ENCODE measurements at places on chromosomes 6 and 20.

GRCh38 chr6:246352-246751 lies 45.9 kb upstream of the DUSP22 start:
- DNase-seq, result no peak

DNA sequence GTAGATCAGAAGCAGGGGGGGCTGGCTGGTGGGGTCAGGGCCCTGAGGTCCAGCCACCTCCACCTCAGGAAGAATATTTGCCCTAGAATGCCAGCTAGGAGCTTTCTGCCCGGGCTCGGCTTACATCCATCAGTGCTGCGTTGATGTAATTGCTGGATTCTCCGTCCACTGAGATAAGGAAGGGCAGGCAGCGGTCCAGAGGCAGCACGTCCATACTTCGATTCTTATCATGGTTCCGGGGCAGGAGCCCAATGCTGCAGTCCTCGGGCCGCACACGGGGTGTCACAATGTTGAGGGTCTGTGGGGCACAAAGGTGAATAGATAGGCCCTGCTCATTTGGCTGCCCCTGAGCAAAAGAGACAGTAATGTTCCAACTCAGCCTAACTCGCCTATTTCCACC lies 483.8 kb upstream of the CHD6 start:
- no peak for DNase-seq

DNA sequence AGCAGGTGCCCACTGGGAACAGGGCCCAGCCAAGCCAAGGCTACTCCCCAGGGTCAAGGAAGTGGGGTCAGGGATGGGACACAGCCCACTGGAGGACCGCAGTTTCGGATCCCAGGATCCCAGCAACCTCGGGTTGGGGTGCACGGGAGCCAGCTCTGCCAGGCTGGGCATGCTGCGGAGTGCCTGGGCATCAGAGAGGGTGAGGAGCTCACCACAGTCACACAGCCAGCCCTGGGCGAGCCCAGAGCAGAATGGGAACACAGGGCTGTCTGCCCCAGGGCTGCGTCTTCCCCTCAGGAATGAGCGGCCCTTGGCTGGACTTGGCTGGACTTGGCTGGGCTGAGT lies 74.3 kb upstream of the SLCO4A1 start:
- no peak for DNase-seq

GRCh38 chr6:47141171-47141570 lies 99.0 kb upstream of the ADGRF1 start:
- DNase-seq, result no peak

- no peak for DNase-seq
Measured at GRCh38 chr6:132011582-132011981, 60.4 kb upstream of the CCN2 start.

- no peak for DNase-seq
Measured at GRCh38 chr20:5864428-5864827, 85.9 kb downstream of the TRMT6 start.

DNA sequence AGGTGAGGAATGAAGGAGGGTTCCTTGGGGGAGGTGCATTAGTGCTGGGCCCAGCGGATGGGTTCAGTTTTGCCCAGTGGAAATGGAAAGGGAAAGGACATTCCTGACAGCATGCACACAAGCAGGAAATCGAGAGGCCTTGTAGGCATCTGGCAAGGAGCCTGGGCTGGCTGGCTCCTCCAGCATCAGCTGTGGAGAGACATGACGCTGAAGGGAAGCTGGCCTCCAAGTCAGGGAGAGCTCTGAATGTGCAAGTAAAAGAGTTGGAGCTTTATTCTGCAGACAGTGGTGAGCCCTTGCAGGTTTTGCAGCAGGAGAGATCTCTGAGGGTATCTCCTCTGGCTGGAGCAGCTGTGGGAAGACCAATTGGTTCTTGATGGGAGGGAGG lies 154.3 kb downstream of the MRPL14 start:
- DNase-seq, result no peak

GRCh38 chr6:18177286-18177965 lies 22.2 kb downstream of the KDM1B start:
- DNase-seq, result no peak

GRCh38 chr6:75612434-75612833 lies 10.8 kb downstream of the SENP6 start:
- DNase-seq, result no peak

- DNase-seq, result no peak
Measured at GRCh38 chr20:32356622-32357374, 1.3 kb upstream of the ASXL1 start.

DNA sequence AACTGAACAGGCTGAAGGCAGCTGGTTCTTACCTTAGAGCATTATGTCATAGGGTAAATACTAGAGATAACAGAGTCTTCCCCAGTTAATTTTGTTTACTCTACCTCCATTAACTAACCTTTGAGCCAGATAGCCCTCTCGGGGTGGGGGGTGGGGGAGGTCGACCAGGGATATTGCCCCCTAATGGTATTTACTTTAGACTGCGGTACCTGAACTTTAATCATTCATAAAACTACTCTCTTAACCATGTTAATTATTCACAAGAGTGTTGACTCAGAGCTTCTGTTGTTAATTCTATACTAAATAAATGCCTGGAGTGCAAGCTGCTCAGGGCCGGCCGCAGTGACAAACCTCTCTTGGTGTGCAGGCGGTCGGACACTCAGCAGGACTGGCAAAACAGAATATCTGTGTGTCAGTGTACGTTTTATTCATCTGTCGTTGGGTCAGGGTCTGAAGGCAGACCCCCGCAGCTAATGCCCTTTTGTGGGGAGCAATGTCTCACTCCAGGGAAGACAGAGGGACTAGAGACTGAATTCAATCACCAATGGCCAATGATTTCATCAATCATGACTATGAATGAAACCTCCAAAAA lies 152.4 kb upstream of the COL21A1 start:
- peak; percentile 90 for DNase-seq

GRCh38 chr6:17877895-17878440 lies 109.5 kb downstream of the KIF13A start:
- DNase-seq, result no peak

DNA sequence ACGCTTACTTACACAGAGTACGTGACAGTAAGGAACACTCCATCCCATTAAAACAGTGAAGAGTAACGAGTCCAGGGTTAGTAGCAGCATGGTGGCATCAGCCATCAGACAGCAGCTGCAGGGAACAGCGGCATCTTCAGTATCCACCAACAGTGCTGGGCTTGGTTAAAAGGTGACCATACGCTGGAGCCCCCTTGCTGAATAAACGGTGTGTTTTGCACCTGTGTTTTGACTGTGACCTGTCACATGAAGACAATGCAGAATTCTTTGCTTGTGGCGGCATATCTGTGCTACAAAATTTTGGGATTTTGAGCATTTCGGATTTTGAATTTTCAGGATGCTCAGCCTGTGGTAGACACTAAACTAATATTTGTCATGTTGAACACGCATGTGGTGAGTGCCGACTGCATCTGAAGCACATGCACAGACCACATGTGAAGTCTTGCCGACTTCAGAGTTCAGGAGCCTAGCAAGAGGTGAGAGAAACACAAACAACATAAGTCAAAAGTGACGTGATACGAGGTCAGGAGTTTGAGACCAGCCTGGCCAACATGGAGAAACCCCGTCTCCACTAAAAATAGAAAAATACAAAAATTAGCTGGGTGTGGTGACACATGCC lies 69.3 kb upstream of the FRMD1 start:
- DNase-seq, result no peak

GRCh38 chr6:22133357-22133756 lies 163.5 kb downstream of the PRL start:
- DNase-seq, result no peak

DNA sequence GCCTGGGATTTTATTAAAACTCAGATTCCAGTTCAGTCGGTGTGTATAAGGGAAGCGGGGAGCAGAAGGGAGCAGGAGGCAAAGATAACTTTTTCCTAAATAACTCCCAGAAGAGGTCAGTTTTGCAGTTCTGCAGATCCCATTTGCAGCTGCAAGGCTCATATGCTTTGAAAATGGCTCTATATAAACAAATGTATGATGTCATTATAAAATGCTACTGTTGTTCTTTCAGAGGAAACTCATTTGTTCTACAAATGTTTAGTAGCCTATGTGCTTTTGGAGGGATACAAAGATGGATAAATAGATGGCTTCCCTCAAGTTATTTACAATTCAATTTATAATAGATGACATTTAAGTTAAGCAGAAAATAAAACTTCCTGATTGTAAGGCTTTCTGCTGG lies 29.2 kb upstream of the DSP start:
- no peak for DNase-seq

DNA sequence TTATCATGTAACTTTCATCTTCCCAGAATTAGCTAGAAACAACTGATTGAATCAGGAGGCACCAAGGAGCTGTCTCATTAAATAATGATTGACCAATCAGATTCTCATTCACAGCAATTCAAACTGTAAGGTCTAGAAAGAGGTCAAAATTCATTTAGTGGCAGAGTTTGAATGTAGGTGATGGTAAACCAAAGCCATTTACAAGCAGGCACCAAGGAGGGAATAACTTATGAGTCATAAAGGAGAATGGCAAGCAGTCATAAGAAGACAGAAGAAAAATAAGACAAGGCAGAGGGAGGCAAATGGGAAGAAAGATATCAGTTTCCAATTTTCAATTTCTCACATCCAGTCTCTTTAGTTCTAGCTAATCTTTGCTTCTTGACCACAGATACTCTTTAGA lies 52.9 kb upstream of the DEFB112 start:
- no peak for DNase-seq

DNA sequence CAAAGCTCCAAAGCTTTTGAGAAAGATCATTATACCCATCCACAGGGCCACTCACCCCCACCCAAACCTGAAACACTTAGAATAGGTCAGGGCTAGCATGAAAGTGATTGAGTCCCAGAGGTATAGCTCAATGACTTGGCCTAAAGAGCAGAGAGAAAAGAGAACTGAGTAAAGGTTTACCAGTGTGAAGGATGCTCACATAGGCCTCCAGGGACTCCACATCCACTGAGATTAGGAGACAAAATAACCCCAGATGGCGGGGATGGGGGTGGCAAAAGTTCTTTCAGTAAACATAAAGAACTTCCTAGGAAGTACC lies 12.2 kb downstream of the SAYSD1 start:
- DNase-seq, result no peak

DNA sequence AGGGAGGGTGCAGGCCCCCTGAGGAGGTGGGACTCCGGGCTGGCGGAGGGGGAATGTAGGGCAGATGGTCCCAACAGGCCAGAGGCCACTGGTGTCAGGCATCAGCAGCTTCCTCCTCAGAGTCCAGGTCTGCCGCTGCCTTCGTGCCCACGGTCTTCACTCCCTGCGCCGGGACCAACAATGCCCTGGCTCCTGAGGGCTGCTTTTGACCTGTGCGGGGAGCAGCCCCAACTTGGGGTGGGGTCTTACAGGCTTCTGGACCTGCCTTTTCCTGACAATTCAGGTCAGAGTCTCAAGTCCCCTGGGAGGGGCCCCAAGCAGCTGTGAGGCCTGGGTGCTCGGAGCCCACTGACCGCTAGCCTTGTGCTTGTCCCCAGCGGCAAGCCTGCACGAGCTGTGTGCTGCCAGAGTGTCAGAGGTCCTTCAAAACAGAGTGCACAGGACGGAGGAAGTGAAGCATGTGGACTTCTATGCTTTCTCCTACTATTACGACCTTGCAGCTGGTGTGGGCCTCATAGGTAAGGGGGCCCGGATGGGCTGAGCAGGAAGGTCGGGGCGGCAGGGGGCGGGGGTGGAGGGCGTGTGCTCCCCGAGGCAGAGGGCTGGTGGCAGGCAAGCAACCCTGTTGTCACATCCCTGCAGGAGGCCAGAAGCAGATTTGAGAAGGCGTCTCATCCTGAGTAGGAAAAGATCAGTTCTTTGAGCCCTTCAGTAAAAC lies 25.3 kb upstream of the PYGB start:
- DNase-seq, result no peak

GRCh38 chr6:150902142-150902776 lies 36.8 kb downstream of the MTHFD1L start:
- DNase-seq, result no peak

DNA sequence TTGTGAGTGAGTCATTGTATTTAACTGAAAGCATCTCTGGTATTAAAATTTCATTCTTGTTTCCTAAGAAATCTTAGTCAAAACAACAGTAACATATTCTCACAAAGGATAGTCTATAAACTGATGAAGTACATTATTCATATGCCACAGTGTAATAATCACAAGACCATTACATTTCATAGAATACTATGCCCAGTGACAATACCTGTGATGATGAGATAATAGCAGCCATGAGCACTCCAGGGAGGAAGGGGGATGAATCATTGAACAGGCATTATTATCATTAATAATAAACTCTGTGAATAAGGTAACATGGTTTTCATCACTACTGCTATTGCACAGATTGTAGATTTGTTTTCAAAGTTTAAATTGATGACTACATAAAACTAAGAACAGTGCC lies 667.9 kb downstream of the EPM2A start:
- no peak for DNase-seq

- DNase-seq, result no peak
Measured at GRCh38 chr20:62832951-62833391, 16.1 kb downstream of the COL9A3 start.

GRCh38 chr20:40956542-40957264 lies 71.9 kb upstream of the TOP1 start:
- no peak for DNase-seq

- DNase-seq, result peak; percentile 41
Measured at GRCh38 chr20:17525650-17526049, 5.5 kb downstream of the BFSP1 start.

GRCh38 chr6:43291708-43292107 lies 6.4 kb upstream of the SLC22A7 start:
- no peak for DNase-seq

- no peak for DNase-seq
Measured at GRCh38 chr6:147508866-147509608, 547 bp downstream of the SAMD5 start.

DNA sequence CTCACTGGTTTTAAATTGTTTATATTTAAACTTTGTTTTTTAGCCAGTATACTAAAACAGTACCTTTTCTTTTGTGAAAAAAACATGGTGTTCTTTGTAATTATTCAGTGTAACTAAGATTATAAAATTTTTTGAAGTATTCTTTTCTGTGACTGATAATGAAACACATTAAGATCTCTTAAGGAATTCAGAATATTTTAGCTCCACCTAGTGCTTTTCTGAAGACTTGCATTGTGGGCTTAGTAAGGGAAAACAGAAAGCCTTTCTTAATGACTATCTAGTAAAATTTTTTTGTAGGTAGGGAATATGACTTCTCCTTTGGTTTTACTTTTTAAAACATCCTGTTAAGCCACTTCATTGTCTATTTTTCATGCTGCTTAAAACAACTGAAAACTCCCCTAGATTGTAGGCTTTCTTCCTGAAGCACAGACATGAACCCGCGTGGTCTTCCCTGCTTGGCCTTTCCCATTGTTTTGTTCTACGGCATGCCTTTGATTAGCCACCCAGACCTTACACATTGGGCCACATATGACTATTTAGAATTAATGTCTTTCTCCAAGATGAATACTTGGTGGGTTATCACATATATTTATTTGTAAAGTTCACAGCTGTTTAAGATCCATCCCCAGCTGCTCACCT lies 72.1 kb downstream of the AFDN start:
- DNase-seq, result no peak

GRCh38 chr20:33412484-33412838 lies 11.1 kb upstream of the CDK5RAP1 start:
- DNase-seq, result no peak

Measured in NCI-H510A (cell line).